ENCODE measurements at places on chromosomes 4 and X.

DNA sequence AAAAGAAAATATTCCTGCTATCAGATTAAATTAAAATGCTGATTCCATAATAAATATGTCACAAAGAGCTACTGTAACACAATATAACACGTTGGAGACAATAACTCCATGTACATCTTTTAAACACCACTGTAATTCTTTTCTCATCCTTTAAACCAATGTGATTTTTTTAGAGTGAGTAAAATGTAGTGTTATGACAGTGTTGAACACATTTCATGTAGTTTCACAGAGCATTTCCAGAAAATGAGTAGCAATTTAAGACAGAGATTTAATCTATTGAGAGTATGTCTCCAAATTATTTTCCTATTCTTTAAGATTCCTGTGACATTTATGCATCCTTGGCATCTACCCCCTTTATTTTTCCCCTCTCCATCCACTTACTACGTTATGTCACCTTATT, 17.1 kb upstream of the PRRG1 start:
- peak; percentile 3 for DNase-seq

DNA sequence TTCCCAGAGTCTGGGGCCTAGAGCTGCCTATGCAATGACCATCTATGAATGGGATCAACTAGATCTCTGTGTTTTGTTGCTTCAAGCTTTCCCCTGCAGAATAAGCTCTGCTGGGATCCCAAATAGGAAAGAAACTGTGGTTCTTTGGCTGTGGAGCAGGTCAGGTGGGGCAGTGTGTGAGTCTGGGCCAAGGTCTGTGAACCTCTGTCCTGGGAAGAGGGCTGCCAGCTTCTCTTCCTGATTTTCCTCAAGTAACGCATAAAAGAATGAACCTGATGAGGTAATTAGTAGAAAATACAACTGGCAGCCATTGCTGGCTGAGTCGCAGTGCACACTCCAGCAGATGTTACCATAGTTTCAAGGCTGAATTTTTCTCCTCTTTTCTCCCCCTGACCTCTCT, 4.6 kb upstream of the PIN4 start:
- peak; percentile 6 for DNase-seq

- no peak for DNase-seq
Observed at GRCh38 chr4:16415751-16416150, 189.5 kb upstream of the TAPT1 start.

- DNase-seq: no peak
Observed at GRCh38 chr4:158821228-158821971, 52.6 kb downstream of the FNIP2 start.

DNA sequence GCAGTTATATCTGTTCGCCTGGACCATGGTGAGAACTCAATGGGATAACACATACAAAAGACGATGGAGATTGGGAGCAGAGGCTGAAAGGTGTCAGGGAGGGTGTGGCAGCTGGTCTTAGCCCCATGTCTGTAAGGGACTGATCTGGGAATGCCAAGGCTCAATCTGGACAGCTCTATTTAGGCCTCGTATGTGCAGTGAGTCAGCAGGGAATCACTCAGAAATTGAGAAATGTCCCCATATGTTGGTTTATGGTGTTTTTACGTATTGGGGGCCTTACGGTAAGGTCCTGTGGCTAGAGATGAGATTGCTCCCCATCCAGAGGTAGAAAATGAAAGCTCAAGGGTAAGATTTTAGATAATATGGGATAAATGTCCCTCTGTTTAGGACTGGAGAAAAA, 71.4 kb upstream of the TTC29 start:
- no peak for DNase-seq

DNA sequence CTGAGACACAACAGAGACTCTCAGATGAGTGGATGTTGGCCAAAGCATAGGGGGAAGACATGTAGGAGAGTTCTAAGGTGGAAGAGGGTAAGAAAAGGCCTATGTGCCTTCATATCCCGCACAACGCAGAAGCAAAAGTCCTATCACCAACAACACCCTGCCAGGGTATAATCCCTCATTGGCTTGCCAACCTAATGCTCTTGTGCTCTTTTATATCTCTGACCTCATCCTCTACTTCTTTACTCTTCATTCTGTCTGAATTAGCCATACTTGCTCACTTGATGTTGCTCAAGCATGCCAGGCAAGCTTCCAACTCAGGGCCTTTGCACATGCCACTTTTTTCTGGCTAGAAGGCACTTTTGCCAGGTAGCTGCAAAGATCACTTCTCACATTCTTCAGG, 28.1 kb upstream of the ZNF330 start:
- no peak for DNase-seq

DNA sequence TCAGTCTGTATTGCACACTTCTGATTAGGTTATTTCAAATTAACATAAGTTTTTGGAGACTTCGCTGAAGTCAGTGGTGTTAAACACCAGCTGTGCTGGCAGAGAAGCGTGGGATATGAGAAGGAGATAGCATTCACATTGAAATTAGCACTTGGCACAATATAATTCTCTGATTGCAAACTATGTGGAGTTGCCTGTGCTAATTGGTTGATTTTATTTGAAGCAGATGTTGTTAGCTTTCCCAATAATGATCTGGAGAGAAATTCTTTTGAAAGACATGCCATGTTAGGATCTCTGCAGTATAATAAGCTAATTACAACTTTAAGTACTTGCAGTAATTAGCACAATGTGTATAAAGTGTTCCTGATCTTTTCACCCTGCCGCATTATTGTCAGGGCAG, 367.4 kb upstream of the ARX start:
- DNase-seq: peak; percentile 40

DNA sequence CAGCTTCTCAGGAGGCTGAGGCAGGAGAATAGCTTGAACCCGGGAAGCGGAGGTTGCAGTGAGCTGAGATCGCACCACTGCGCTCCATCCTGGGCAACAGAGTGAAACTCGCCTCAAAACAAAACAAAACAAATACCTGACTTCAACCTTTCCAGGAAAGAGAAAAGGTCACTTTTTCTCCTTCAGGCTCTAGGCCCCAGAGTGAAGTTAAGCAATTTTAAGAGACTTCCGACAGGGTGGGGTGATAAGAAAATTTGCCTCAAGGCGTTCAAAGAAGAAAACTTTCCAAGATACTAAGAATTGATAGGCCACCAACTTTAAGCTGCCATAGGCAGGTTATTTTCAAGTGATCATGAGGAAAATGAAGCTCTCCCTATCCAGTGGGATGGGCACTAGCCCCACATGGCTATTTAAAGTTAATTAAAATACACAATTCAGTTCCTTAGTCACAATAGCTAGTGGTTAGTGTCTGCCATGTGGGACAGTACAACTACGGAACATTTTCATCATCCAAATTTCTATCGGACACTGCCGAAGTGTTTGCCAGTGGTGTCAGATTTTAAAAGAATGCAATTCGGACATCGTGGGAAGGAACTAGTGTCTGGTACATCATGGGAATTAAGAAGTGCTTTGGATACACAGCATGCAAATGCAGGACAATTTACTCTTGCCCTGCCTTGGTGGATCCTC, 33.0 kb downstream of the SMS start:
- no peak for DNase-seq

DNA sequence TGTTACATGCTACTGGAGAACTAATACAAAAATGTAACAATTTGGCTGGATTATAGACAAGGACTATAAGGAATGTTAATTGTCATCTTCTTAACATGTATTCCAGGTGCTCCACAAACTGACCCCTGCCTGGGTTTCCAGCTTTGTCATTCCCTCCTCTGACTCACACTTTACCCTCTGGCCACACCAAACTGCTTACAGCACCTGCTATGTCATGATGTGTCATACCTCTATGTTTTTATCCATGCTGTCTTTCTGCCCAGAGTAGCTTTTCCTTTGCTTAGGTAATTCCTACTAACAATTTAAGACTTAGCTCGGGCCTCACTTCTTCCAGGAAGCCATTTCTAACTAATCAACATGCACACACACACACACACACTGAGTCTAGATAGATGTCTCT, 14.0 kb upstream of the SHROOM4 start:
- DNase-seq: no peak

GRCh38 chrX:111917591-111917990, 41.6 kb downstream of the TRPC5OS start:
- DNase-seq: no peak

GRCh38 chrX:153634236-153634635, 12.8 kb upstream of the DUSP9 start:
- no peak for DNase-seq

DNA sequence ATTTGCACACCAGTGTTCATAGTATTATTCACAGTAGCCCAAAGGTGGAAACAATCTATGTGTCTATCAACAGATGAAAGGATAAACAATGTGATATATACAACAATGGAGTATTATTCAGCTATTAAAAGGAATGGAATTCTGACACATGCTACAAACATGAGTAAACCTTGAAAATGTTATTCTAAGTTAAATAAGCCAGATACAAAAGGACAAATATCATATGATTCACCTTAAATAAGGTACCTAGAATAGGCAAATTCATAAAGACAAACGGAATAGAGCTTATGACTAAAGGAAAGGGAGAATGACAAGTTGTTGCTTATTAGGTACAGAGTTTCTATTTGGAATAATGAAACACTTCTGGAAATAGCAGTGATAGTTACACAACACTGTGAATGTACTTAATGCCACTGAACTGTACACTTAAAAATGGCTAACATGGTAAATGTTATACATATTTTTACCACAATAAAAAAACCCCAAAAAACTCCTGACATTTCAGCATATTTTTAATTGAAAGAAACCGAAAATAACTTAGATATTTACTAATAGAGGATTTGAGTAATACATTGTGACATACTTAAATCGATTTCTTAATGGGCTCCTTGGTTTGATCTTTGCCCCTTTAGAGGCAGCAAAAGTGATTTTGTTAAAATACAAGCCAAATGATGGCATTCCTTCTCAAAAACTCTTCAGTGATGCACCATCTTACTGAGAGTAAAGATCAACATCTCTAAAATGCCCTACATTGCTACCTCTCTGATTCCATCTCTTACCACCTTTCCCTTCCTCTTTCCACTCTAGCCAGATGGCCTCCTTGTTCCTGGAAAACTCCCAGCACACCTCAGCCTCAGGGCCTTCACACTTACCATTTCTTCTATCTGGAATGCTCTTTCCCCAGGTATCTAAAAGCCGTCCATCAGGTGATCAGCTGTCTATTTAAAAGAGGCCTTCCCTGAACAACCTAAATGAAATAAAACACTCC, 8.6 kb upstream of the CYP2U1 start:
- no peak for DNase-seq

DNA sequence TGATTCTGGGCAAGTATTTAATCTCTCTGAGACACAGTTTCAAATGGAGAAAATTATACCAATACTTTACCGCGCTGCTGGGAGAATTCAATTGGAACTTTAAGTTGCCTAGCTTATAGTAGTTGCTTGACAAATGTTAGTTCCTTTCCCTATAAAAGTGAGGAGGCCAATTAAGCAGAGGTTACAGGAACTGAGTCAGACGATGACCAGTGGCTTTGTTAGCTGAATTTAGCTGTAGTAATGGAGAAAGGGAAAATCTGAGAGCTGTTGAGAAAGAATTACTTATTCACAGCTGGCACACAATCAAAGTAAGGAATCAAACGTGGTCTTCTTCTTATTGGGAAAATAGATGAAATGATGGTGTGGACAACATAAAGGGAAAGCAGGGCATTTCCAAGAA, 29.6 kb downstream of the SMARCA1 start:
- DNase-seq: no peak

DNA sequence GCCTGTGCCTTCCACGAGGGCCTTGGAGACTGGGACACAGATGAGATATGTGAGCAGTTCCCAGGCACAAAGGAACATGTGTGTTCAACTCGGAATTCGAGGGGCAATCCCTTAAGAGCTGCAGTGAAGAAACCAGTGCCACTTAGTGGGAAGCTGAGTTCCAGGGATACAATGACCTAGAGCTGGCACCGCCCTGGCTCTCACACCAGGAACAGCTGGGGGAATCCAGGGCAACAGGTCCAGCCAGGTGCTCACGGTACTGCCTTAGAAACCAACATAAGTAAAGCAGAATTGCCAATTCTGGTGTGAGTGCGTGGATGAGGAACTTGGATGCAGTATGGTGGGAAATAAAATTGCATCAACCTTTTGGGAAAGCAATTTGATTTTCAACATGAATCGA, 122.9 kb downstream of the AFAP1 start:
- DNase-seq: no peak

DNA sequence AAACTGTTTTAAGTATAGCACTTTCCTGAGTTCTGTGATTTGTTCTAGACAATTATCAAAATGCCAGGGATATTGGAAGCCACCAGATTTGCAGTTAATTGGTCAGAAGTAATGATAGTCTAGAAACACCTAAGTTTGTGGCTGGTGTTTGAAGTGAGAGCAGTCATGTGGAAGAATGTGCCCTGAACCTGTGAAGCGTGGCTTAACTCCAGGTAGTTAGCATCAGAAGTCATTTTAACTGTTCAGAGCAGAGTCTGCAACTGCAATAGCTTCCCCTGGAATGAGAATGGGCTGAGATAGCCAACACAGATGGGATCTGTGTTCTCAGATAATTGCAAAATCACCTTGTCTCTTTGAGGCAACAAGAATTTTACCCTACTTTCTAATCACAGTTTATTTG, 255.1 kb upstream of the GK2 start:
- no peak for DNase-seq

DNA sequence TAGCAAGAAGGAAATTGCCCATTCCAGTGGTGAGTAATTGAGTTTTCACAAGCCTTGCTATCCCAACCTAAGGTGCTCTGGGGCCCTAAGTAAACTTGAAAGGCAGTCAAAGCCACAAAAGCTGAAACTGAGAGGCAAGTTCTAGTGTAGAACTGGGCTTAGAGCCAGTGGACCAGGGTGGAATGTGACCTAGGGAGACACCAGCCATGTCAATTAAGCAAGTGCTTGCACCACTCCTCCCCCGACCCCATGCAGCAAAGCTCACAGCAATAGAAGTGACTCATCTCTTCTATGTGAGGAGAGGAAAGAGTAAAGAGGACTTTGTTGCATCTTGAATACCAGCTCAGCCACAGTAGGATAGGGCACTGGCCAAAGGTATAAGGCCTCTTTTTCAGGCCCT, 486.1 kb upstream of the POU3F4 start:
- DNase-seq: no peak

- DNase-seq: no peak
Observed at GRCh38 chr4:5389756-5390310, 318.5 kb downstream of the EVC2 start.

- DNase-seq: no peak
Observed at GRCh38 chrX:27976284-27976683, 5.0 kb downstream of the DCAF8L1 start.

DNA sequence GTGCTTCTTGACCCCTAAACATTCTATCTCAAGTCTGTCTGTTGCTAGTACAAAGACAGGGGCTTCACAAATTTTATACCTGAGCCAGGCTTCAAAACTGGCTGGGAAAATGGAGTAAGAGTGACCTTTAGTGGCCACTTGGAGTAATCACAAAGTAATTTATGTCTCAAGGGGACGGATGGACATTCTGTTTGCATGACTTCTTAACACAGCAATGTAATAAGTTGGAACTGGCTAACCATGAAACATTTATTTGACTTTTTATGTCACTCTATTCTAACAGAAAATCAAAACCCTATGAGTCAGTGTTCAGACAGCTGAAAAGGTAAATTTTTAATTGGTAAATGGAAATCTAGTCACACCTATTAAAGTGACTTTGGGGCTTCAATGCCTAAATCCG, 600.6 kb downstream of the ANKRD50 start:
- peak; percentile 85 for DNase-seq

- no peak for DNase-seq
Observed at GRCh38 chrX:39445336-39445735, 644.1 kb downstream of the MID1IP1 start.

- DNase-seq: no peak
Observed at GRCh38 chr4:5921981-5922380, 29.1 kb upstream of the CRMP1 start.

- no peak for DNase-seq
Observed at GRCh38 chr4:161856711-161857326, 307.0 kb downstream of the FSTL5 start.
